ENCODE measurements at places on chromosomes 5 and 9.

GRCh38 chr9:77589046-77589795, 58.9 kb downstream of the GNA14 start:
- DNase-seq, result no peak

DNA sequence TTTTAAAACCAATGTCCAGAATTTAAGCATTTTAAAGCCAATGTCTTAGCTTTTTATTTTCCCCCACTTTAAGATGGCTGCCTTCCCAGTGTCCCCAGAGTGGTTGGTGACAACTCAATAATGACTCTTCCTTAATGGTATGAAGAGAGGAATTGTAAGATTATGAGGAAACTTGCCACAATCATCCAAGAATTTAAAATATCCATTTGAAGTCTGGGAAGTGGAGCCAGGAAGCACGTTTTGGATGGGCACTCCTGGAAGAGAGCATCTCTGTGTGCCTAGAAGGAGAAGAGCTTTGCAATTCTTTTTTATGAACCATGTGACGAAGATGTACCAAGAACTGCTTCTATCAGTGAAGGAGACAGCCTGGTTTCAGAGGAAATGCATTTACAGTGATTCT, 11.3 kb upstream of the IGFBPL1 start:
- DNase-seq, result no peak

- no peak for DNase-seq
These were observed 525.6 kb downstream of the CETN3 start for GRCh38 chr5:89883967-89884366.

DNA sequence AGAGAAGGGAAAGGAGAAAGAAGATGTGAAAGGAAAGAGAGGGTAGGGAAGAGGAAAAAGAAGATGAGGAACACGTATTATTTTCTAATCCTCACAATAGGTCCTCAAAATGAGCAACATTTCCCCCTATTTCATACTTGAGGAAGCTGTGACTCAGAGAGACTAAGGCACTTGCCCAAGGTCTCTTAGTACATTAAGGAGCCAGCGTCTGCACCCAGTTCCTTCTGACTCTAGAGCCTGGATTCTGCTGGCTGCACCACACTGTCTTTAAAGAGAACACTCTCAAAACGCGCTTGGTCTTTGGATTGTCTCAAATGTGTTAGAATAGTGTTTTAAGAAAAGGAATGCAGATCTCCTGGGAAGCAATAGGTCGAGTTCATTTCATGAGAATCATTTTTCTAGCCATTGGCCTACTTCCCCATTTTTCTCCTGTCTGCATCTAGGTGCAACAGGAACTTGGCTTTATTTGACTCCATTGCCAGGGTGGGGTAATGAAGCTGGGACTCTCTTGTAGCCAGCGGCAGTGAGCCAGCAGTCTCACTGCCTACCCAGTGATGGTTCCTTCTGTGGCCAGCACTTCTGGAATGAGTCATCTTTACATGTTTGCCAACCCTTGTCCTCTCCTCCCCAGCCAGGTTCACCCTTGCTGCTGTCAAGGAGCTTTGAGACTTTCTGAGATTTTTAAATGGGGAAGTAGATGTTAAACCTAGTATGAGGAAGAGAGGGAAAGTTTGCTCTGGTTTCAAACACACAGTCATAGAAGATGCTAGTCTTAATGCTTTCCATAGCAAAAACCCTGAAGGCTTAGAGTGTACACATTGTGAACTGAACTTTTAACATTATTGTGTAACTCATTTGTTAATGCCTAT, 82.7 kb downstream of the DOCK8 start:
- DNase-seq, result no peak

- DNase-seq, result no peak
These were observed 835 bp downstream of the MCIDAS start for GRCh38 chr5:55226027-55226933.

DNA sequence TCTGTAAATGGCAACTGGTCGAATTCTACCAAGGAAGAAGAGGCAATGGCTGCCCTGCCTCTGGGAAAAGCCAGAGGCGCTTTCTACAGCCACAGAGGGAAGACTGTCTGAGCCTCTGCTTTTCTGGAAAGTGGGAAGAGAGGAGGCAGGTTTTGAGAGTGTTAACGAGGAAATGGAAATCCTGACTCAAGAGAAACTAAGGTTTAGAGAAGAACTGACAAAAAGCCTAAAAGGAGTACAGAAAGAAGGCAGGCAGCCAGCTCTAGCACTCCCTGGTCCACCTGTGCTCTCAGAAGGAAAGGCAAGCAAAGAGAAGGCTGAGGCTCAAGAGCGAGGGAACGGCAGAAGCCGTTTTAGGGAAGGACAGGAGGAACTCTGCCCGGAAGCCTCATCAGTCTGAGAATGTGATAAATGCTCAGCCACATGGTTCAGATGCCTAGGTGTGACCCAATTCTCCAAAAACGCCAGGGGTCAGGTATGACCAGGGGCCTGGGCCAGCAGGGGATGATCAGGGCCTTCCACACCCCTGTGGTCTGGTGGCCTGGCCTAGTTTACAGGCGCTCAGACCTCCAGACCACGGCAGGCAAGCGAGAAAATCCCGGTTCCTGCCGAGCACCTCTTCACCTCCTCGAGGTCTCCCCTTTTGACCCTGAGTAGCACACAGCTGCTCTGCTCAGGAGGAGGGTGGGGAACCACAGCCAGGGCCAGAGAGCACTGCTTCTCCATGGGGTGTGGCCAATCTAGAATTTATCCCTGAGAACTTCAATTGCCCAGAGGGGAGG, 79.9 kb upstream of the FBXW11 start:
- no peak for DNase-seq

GRCh38 chr5:110590187-110590586, 136.3 kb downstream of the TMEM232 start:
- DNase-seq, result no peak

Measured in activated CD8-positive, alpha-beta memory T cell treated with anti-CD3 and anti-CD28 coated beads for 1 hour (primary cell).